ENCODE measurements at places on chromosomes 1 and 21.

GRCh38 chr1:53380296-53380695 lies 52.4 kb upstream of the LRP8 start:
- DNase-seq = no peak

DNA sequence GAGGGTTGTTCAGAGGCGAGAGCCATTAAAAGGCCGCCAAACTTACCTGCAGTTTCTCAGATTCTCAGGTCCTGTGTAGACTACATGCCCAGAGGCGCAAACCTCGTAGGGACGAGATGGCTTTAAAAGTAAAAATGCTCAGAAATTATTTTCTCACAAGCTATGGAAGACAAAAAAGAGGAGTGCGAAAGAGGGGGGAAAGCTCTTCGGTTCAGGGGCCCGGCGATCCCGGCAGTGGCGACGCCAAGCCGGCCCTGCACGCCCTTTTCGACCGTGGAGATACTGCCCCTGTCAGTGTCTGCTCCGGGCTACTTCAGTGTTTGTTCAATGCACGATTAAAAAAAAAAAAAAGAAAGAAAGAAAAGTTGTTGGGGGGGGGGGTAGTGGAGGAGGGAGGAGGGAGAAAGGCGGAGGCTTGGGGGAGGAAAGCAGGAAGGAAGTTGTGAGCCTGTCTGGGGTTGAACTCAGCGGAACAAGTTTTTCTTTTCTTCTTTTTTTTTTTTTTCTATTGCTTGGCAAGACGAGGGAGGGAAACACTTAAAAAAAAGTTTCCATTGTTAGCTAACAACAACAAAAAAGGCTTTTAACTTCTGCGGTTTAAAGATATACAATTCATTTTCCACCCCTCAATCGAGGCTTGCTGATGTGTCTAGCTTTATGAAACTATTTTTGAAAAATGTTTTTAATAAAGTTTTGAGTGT lies at the start of gene ITPKB:
Gene ITPKB, minus strand, starts transcription at position 288 of the 701 bp plus-strand sequence. CDS start 1,824 bp downstream, outside the sequence.
- DNase-seq = peak; percentile 50

DNA sequence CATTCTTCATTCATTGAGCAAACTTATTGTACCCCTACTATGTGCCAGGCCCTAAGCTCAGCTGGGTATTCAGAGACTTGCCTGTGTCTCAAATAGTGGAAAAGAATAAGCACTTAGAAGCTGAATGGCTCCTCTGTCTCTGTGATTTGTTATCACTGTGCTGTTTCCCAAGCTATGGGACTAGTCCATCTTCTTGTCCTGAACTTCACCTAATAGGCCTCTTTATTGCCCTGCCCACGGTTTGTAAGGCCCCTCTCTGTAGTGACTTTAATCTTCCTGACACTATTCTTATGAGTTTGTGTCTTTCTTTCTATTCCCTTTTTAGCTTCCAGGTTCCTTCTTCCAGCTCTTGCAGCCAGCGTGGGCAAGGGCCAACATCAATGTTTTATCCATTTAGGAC lies 85.4 kb upstream of the LPGAT1 start:
- no peak for DNase-seq

DNA sequence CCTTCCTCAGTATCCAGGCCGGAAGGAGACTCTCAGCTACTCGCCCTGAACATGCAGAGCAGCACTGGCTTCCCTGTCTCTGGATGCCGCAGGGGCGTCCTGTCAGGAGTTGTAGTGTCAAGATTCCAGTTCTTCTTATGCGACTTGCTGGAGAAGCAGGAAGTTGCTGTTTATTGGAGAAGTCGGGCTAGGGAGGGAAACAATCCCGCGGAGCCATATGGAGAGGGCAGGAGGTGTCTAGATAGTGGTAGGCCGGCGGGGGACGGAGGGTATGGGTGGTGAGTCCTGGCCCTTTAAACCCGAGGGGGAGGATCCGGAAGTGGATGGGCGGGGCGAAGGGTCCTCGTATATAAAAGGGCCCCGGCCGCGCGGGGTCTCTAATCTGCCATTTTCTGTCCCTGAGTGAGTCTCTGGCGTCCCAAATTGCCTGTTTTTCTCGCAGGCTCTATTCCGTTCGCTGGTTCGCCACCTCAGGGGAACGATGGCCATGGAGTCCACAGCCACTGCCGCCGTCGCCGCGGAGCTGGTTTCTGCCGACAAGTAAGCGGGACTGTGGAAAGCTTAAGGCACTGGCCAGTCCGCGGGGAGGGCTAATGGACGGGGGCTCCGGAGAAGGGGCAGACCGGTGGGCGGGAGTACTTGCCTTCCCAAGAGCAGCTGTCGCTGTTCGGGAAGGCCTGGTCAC lies at the start of gene NASP:
Gene NASP, plus strand, starts transcription at position 376 of the 685 bp plus-strand sequence. Its CDS starts 106 bp downstream, at position 482.
- peak; percentile 95 for DNase-seq

DNA sequence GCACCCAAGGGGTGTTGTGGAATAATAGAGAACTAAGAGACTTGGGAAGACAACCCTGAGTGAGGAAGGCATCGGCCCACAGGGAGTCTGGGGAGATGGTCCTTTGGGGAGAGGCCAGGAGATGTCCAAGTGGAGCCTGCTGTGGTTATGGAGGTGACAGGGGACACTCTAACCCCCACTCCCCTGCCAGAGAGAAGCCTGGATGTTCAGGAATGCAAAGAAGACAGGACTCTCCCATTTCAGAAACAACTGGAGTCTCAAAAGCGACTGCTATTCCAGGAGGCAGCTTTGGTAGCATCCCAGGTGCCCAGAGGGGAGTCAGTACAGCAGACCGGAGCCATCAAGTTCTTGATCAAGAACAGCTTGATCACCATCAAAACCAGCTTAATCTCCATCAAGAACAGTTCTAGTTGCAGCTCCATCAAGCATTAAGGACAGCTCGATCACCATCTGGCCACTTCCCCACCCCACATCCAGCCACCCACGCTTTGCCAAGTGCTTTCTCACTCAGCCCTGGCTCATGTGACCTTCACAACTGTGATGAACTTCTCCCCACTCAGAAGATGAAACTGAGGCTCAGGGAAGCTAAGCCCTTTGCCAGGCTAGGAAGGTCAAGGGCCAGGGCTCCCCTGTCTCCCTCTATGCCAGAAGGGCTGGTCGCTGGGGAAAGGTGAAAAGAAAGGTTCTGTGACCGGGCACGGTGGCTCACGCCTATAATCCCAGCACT lies 743 bp downstream of the CD52 start:
- DNase-seq = no peak

GRCh38 chr21:41888749-41889376 lies 9.7 kb upstream of the PRDM15 start:
- DNase-seq = no peak
